ENCODE measurements at places on chromosomes 1 and 21.

- DNase-seq: no peak
Observed at GRCh38 chr1:7313826-7314225, 457.3 kb upstream of the VAMP3 start.

DNA sequence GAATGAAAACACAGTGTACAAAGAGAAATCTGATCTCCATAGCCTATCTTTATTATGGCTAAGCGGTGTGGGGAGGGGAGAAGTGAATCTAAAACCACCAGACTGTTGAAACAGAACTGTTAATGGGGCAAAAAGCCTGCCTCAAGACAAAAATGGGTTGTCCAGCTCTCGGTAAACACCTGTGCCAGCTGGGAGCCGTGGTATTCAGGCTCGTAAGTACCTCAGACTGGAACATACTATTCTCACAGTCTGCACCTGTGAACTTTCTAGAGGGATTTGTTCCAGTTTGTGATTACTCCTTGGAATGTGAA lies 42.7 kb upstream of the ATP1A1 start:
- no peak for DNase-seq

GRCh38 chr1:90708236-90708786 lies 8.8 kb downstream of the BARHL2 start:
- DNase-seq: no peak

GRCh38 chr1:114043054-114043453 lies 63.8 kb downstream of the OLFML3 start:
- DNase-seq: no peak

Data from GM19239 (cell line).